ENCODE measurements at places on chromosomes 13 and 19.

- no peak for DNase-seq
Measured at GRCh38 chr19:54473071-54473891, at the start of gene CDC42EP5. TSS of gene CDC42EP5 (minus strand) at chr19:54473296. CDS start at chr19:54465547, 7,749 bp downstream.

DNA sequence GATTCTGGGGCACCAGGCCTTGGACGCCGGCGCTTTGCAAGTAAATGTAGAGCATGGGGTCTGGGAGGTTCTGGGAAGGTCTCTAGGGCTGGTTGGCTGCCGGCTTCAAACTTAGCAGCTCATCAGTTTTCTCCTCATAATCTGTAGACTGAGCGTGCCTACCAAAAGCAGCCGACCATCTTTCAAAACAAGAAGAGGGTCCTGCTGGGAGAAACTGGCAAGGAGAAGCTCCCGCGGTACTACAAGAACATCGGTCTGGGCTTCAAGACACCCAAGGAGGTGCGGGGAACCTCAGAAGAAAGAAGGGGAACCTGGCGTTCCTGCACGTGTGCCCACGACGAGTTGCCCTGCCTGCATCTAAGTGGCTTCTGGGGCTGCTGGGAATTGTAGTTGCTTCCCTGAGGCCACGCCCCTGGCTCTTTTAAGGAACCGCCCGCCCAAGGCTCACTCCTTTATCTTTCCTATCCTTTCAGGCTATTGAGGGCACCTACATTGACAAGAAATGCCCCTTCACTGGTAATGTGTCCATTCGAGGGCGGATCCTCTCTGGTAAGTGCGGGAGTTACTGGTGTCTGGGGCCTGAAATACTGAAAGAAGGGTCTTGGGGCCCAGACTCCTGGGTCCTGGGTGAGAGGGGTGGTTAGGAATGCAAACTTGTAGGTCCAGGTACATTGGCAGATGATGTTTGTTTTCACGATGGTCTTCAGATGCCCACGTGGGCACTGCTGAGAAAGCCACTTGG lies 984 bp downstream of the RPS11 start:
- DNase-seq, result no peak

DNA sequence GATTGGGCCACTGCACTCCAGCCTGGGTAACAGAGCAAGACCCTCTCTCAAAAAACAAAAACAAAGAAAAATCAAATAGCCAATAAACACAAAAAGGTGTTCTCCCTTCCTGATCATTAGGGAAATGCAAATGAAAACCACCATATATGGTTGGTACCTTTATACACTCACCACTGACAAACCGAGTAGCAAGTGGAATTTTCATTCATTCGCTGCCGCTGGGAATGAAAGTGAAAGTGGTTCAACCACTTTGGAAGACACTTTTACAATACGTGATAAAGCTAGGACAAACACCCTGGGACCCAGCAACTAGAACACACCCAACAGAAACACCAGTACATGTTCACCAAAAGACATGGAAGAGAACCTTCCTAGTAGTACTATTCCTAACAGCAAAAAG lies 21.0 kb downstream of the GRIK5 start:
- no peak for DNase-seq

DNA sequence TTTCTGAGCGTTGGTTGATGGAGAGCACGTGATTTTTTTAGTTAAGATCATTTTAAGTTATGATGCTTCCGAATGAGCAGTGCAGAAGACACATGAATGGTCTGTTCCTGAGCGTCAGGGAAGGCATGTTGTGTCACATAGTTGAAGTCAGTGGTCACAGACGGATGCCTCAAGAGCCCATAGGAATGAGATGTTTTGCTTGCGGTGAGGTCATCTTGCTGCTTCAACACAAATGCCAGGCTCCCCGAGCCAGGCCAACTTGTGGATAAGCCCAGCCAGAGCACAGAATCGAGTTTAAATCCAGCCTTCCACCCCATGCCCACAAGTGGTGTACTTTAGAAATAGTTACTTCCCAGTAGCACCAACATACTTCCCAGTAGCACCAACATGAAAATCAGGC lies 5.4 kb downstream of the UPF3A start:
- DNase-seq, result no peak

DNA sequence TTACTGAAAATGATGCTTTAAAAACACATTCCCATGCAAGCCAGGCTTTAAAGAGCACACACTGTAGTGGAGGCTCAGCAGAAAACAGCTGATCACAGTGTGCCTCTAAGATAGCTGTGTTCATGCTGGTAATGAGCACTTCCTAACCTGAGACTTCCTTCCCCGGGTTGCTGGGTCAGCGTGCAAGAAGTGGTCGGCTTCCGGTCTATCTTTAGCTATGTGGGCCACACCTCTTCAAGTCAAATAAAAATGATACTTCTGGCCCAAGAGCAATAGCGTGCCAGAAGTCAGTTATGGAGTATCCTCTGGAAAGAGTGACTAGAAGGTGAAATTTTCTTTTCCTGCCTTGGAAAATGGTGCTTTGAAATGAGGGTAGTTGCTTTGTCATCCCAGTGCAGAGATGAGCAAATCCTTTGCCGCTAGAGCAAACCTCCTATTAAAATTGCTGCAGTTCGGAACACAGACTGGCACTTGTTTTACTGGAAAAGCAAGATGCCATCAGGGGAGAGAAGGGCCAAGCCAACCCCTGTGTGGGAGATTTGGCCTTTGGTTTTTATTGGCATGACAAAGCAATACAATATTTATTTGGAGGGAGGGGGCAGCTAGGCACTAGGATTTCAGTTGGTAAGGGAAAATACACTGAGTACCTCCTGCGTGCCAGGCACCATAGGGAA lies 64.2 kb downstream of the ARHGAP35 start:
- DNase-seq, result no peak

GRCh38 chr13:23716401-23716800 lies 146.2 kb downstream of the TNFRSF19 start:
- no peak for DNase-seq

DNA sequence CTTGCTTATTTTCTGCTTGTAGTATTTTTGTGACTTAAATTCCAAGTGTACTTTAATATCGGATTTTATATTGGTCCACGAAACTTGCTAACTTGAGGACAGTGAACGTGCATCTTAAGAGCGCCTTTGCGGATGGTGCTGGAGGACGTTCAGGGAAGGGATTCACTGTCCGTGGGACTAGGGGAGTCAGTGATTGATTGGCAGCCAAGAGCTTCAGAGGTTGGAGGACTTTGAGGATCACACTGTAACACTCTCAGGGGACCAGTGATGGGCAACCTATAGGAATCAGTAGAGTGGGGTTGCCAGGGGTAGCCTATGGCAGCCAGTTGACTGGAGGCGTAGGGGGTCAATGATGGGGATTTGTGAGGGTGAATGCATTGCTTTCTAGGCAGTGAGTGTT lies 516 bp downstream of the ZNF175 start:
- no peak for DNase-seq

DNA sequence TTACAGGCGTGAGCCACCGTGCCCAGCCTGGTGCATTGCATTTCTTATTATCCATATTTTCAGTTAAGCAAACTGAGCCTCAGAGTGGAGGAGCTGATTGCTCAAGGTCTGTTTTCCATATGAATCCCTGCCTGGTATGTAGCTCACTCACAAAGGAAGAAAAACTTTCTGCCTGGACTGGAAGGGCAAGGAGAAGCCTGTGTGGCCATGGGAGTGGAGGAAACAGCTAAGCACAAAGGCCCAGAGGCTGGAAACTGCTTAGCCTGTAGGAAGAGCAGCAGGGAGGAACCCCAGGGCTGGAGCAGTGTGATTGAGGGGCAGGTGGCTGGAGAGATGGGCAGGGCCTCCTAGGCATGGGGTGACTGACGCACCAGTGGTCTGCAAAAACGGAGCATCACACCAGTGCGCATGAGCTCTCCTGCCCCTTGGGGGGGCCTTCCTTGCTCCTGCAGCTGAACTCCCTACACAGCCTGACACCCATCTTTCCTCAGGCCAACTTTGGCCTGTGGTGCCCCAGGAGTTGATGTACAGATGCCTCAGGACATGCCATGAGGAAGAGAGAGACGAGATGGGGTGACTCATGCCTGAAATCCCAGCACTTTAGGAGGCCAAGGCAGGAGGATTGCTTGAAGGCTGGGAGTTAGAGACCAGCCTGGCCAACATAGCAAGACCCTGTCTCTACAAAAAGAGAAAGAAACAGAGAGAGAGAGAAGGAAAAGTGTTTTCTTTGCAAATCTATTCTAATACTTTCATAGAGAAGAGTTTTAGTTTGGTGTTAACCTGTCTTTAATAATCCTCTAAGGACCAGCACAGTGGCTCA lies 2.8 kb upstream of the HNRNPM start:
- DNase-seq, result no peak
